ENCODE measurements at places on chromosomes 13 and 19.

DNA sequence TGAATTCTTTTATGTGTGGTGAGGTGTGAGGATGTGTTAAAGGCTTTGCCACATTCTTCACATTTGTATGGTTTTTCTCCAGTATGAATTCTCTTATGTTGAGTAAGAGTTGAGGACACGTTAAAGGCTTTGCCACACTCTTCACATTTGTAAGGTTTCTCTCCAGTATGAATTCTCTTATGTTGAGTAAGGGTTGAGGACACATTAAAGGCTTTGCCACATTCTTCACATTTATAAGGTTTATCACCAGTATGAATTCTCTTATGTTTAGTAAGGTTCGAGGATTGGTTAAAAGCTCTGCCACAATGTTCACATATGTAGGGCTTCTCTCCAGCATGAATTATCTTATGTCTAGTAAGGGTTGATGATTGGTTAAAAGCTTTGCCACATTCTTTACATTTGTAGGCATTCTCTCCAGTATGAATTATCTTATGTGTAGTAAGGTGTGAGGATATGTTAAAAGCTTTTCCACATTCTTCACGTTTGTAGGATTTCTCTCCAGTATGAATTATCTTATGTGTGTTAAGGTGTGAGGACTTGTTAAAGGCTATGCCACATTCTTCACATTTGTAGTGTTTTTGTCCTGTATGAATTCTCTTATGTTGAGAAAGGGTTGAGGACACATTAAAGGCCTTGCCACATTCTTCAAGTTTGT, 27.1 kb downstream of the ZNF724 start:
- no peak for DNase-seq

DNA sequence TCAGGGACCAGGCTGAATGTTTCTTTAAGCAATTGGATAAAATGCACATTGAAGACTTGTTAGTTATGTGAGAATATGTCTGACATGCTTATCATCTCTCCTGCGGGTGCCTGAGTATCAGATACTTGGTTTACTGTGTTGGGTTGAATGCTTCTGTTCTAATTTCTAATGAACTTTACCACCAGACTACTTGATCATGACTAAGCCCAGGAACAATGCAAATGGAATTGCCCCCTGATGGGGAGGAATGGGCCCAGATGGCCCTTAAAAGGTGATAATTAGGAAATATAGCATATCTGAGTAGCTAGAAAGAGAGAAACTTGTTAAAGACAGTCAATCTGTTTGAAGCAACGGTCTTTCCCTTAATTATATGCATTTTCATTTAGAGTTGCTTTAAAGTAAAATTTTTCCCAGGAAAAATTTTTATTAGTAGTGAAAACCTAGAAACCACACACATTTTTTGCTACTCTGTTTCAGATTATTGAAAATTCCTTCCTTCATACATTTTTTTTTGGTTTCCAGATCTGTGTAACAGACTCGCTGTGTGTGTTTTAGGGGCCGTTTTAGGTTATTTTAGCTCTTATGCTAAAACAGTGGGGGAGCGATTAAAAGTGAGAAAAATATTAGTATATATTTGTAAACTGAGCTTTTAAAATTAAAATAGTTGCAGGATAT, 186.6 kb downstream of the TM9SF2 start:
- DNase-seq: no peak

- DNase-seq: no peak
Measured at GRCh38 chr13:98372876-98373275, 195.8 kb upstream of the RNF113B start.

DNA sequence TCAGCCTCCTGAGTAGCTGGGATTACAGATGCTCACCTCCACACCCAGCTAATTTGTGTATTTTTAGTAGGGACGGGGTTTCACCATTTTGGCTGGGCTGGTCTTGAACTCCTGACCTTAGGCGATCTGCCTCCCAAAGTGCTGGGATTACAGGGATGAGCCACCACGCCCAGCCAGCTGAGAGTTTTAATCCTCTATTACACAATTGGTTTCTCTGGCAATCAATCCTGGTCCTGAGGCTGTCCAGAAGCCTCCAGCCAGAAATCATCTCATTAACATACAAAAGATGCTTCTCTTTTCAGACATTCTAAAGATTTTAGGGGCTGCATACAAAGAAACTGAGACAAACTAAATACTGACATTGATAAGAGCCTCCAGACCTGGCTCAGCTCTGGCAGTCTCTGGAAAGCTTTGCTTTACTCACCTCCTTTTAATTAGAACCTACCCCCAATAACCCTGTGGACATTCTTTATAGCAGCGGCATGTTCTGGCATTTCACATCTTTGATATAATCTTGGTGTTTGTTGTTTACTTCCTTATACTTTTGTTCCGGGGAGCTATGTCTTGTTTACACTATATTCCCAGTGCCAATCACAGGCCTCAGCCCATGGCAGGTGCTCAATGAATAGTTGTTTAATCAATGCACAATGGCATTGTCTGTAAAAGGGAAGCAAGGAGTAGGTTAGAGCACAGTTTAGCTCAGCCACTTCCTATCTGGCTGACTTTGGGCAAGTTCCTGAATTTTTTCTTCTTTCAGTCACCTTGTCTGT, 4.1 kb upstream of the ZNF724 start:
- no peak for DNase-seq

- DNase-seq: no peak
Measured at GRCh38 chr19:29983568-29983967, 41.5 kb downstream of the URI1 start.

GRCh38 chr19:27962264-27962663, 1250.7 kb downstream of the UQCRFS1 start:
- no peak for DNase-seq

DNA sequence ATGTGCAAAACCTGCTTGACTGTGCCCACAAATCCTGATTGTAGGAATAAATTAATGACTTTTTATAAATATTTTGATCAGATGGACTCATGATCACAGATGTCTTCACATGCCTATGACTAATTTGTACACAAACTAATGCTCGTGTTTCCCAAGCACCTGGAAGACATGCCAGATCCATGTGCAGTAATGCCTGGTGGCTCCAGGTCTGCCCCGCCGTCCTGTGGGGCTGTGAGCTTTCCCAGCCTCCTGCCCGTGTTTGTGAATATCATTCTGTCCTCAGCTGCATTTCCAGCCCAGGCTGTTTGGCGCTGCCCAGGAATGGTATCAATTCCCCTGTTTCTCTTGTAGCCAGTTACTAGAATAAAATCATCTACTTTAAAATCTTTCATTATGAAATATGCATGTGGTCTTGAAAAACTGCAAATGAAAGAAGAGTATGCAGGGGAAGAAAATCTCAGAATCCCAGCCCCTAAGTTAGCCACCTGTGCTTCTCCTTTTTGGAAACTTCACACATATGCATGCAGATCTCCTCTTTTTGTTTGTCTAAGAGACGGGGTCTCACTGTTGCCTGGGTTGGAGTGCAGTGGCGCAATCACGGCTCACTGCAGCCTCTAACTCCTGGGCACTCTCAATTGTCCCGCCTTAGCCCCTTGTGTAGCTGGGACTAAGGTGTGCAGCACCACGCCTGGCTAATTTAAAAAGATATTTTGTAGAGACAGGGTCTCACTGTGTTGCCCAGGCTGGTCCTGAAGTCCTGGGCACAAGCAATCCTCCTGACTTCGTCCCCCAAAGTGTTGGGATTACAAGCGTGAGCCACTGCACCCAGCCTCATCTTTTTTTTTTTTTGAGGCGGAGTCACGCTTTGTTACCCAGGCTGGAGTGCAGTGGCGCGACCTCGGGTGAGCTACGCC, 6.2 kb downstream of the RPL28 start:
- no peak for DNase-seq

DNA sequence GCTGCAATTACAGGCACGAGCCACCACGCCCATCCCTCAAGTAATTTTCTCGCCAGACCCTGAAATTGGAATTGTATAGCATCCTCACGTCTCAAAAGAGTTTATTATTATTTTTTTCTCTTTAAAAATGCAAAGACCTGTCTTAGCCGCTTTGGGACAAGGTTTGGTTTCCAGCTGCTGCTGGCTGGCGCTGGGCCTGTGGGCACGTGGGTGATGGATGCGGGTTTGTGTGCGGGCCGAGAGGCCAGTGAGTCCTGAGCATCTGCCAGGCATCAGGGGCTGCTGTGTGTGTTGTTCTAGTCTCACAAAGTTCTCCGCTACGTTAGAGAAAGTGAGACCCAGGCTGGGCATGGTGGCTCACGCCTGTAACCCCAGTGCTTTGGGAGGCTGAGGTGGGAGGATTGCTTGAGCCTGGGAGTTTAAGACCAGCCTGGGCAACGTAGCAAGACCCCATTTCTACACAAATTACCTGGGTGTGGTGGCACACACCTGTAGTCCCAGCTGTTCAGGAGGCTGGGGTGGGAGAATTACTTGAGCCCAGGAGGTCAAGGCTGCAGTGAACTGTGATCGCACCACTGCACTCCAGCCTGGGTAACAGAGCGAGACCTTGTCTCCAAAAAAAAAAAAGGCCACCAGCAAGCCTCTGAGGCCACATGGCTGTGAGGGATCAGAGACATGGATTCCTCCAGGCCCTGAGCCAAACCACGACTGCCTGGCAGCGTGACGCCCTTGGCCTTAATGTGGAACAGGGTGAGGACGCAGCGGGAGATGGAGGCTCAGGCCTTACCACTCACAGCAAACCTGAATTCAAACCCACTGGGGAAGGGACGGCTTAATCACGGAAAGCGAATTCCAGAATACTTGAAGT, 4.7 kb upstream of the TMPRSS9 start:
- no peak for DNase-seq

GRCh38 chr19:782185-782877, 14.9 kb upstream of the PTBP1 start:
- DNase-seq: no peak

GRCh38 chr19:34225659-34226015, 28.7 kb upstream of the GARRE1 start:
- no peak for DNase-seq

- no peak for DNase-seq
Measured at GRCh38 chr19:14395710-14396336, 14.6 kb downstream of the ADGRE5 start.

GRCh38 chr13:94286581-94286980, 192.9 kb downstream of the DCT start:
- DNase-seq: no peak

DNA sequence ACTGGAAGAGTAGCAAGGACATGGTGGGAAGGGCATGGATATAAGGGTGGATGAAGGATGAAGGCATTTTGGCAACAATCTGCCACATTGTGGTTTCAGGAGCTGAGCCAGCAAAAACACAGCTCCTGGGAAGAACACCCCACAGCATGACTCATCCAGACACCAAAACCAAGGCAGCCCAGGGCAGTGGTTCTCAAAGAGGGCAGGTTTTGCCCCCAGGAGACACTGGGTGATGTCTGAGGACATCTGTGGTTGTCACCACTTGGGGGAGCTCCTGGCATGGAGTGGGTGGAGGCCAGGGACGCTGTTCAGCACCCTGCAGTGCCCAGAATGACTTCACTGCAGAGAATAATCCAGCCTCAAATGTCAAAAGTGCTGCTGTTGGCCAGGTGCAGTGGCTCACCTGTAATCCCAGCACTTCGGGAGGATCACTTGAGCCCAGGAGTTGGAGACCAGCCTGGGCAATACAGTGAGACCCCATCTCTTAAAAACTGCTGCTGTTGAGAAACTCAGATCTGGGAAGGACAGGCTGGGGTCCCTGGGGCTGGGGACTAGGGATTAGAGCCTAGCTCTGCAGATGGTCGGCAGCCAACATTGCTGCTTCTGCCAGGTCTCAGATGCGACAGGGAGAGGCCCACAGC, 16.1 kb downstream of the ZFR2 start:
- peak; percentile 37 for DNase-seq

- no peak for DNase-seq
Measured at GRCh38 chr13:42066542-42066941, 18.1 kb downstream of the DGKH start.

DNA sequence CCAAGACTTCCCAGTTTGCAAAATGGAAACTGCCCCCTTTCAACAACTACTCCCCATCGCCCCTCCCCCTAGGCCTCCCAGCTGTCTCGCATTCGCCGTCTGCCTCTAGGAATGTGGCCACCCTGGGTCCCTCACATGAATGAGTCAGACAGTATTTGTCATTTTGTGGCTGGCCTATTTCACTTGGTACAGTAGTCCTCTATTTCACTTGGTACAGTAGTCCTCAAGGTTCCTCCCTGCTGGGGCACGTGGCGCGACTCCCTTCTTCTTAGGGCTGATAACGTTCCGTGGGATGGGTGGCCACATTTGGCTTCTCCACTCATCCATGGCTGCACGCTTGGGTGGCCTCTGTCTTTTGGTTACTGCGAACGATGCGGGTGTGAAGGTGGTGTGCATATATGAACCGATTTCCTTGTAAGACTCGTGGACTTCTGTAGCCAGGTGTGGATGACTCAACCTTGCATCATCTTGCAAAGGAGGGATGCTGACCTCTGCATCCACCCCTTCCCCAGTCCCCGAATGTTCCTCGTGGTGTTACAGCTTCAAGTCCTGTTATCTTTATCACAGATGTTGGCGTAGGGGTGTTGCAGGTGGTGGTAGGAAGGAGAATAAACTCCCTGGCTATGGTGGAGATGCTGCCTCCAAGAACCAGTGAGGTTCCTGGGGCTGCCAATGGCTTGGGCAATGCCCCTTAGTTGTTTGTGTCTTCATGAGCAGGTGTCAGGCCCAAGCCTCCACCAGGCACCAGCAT, 112.1 kb upstream of the SOX1 start:
- no peak for DNase-seq

DNA sequence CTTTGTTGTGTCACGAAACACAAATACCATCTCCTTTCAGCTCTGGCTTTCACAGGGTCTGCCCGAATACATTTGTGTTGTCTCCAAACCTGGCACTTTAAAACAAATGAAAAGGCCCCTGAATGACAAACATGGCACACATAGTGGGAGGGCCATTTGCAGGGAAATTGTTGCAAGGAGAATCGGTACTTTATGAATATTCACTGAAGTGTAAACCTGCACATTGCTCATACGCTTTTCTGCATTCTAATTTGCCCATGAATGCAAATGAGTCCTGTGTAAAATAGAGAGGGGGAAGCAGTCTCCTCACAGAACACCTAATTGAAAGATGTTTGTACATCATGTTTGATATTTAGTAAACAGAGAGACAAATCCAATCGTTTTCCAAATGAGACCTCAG, 82.7 kb upstream of the PCDH8 start:
- no peak for DNase-seq

DNA sequence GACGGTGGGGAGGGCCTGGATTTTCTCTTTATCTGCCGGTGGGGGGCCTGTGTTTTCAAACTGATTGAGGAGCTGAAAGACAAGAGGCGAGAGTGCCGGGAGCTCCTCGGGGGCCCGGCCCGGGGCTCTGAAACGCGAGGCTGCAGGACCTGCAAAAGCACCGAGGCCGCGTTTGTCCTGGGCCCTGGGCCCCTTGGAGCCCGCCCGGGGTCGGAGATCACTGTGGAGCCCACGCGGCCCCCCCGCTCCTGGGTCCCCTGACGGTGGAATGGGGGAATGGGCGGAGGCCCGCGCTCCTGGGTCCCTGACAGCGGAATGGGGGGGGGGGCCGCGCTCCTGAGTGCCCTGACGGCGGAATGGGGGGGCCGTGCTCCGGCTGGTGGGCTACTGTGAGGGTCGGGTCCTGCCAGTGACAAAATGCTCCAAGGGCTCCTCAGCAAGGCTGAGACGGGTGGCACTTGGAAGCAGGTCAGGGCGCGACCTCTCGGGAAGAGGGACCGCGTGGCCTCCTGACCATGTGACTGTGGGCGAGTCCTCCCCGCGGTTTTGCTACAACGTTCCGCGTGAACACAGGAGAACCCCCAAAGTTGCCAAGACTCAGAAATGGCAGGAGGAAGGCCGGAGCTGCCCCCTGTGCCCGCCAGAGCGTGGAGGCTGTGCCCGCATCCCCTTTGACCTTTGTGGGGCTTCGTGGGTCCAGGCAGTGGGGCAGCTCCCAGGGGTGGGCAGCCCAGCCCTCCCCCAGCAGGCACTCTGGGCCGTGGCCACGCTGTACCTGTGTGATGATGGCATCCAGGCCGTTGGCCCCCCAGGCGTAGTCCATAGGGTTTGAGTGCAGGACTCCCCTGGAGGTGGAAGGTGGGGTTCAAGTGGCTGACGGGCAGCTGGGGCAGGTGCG, 9.5 kb downstream of the FGF22 start:
- no peak for DNase-seq
